ENCODE measurements at places on chromosomes 2 and 18.

DNA sequence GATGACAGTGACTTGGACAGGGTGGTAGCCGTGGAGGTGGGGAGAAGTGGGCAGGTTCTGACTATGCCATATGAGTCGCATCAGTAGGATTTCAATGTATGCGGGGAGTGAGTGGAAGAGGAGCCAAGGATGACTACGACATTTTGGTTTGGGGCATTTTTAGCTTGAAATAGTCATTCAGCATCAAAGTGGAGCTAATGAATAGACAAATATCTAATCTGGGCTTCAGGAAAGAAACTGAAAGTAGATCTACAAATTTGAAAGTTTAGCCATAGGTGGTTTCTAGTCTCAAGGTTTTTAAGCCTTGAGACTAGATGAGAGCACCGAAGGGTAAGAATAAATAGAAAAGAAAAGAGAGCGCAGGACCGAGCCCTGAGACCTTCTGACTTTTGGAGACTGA is 58.3 kb downstream of the FEZ2 start:
- no peak for DNase-seq

DNA sequence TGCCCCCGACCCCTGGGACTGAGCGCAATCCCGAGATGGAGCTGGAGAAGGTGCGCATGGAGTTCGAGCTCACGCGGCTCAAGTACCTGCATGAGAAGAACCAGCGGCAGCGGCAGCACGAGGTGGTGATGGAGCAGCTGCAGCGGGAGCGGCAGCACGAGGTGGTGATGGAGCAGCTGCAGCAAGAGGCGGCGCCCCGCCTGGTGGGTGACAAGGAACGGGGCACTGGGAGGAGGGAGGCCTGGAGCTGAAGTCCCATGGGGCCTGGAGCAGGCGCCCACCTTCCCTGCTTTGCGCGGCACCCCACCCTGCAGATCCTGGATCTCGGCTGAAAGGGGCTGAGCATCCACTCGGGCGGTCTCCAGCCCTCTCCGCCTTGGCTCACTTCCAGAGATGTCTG is 1.2 kb downstream of the TMEM247 start:
- DNase-seq, result no peak

GRCh38 chr2:88808083-88808482 is 116.6 kb downstream of the RPIA start:
- DNase-seq, result no peak

DNA sequence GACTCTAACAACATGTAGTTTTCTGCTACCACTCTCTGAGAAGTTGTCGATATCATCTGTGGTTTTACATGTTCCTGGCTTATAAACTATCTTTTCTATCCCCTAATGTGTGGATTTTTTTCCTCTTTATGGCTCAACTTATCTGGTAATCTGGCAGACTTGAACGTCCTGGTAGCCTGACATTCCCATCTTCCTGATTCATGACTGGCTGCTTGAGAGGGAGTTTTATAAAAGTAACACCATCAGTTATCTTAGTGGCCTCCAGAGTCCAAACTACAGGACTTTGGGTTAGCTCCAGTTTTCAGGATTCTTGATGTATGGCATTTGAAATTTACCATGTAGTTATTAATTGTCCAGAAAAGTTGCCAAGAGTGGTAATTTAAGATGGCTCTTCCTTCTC is 174.0 kb upstream of the GULP1 start:
- no peak for DNase-seq

DNA sequence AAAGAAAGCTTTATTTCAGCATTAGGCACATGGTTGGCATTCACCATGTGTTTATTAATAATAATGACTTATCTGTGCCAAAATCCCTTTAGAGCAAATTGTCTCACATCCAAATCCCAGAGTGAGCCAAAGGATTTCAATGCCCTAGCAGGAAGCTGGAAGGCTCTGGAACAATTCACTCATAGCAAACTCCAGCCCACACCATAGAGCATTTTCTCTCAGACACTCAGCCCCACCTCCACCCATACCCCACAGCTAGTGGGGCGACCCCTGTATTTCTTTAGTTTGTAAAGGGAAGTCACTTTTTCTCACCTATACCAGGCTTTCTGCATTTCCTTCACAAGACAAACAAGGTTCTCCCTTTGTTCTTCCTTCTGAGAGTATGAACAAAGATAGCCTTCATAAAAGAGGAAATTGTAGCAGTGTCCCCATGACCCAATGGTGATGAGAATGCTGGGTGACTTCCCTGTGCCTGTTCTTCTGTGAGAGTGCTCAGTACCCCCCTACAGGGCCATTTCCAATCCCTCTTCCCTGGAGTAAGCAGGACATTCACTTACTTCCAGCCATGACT is 100.1 kb upstream of the APCDD1 start:
- DNase-seq, result no peak

DNA sequence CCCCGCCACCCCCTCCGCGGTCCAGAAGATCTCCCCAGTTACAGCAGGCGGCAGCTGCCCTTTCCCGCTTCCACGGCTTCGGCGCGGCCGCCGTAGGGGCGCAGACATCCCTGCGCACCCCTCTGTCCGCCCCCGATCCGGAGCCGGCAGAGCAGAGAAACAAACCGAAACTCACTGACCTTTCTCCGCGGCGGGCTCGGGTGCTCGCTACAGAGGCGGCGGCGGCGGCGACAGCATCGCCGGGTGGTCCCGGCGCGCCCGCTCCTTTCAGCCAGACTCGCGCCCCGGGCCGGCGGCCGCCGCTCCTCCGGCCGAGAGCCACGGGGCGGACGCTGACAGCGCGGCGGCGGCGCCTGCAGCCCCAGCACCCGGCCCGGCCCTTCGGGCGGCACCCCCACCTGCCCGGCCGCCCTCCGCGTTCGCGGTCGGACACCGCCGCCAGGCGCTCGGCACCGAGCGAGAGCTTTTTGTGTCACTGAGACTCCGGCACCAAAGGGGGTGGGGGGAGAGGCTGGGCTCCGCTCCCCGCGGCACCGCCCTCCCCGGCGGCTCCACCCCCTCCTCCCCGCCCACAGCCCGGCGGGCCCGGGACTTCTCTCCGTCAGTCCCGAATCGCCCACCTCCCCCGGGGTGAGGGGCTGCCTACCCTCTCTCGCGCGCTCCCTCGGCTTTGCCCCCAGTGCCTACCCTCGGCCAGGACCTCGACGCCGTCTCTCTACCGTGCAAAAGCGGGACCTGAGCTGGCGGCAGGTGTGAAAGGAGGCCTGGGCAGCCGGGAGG is 1.4 kb upstream of the RNF152 start:
- DNase-seq, result no peak

- no peak for DNase-seq
Measured at GRCh38 chr2:143284087-143284675, 155.0 kb downstream of the ARHGAP15 start.

- DNase-seq, result no peak
Measured at GRCh38 chr2:186919296-186919695, 70.3 kb upstream of the ZSWIM2 start.

- DNase-seq, result no peak
Measured at GRCh38 chr18:65750389-65751154, at the start of gene CDH7. CDH7 (plus strand) TSS chr18:65751012; CDS start chr18:65762843, 11,831 bp downstream.

DNA sequence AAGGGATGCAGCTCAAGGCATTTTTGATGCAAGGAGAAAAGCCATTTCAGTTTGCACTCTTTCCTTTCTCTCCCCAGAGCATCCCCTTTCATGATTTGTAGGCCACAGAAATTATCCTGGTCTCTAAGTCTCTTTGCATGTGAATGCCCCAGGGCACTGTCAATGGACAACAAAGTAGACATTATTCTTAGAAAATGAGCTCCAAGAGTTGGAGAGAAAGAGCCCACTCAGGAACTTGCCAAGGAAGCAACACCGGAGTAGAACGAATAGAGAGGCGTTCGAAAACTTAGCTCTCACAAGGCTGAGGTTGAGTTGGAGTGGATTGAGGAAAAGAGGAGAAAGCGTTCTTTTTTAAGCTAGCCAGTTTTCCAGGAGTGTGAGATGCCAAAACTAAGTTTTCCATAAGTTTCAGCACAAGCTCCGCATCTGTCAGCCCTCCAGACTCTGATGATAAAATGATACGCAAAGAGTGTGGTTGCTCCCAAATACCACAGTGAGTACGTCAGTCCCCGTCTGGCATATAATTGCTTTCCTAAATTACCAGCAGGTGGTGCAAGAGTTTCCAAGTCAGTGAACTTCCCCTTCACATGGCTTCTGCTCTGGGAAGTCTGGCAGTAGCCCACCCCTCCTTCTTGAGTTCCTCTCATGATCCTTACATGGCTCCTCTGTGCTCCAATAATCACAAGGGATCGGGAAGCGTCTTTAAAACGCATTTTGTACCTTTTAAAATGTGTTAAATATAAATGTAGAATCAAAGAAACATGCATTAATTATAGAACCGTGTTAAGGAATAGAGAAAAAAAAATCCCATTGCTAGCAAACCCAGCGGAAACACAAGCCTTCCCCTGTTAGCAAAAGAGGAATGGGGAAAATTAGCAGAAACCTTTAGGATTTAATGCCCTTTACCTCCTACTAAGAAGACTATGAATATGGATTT is 1060.6 kb upstream of the FANCL start:
- no peak for DNase-seq

- DNase-seq, result peak; percentile 24
Measured at GRCh38 chr2:69581774-69582581, 61.6 kb downstream of the AAK1 start.

DNA sequence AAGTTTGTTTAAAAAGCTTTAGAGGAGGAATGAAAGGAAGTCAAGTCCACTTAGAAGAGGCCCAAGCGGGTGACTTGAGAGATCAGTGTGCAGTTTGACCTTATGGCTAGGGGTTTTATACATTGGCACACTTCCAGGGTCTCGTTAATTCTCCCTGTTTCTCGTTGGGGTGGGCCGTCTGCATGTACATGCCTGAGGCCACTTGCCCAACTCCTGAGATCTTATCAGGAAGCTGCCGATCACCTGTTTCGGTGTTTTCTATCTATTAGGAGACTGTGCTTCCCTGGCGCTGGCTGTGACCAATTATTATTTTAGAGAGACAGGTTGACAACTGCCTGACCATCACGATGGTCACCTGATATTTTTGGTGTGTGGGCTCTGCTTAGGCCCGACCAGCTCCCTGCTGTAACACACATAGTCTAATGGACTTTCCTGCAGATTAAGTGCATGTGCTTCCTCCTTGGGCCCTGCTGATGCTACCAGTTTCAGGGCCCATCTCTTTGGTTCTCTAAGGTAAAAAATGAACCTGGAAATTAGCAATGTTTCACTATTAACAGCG is 31.0 kb upstream of the MSH6 start:
- no peak for DNase-seq

DNA sequence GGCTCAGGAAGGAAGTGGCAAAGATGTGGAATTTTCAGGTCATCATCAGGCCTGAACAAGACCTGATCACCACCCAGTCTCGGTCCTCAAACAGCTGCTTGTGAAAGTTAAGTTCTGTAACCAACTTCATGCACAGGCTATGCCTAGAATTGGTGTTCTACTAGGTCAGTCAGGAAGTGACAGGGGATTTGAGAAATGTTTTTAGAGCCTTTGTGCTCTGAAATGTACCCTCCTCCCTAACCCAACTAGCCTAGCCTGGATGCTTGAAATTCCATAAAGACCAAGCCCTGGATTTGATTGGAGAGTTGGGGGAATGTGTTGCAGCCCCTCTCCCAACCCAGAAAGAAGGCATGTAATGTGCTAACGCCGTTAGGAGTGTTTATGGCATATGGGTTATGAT is 63.3 kb downstream of the TGOLN2 start:
- no peak for DNase-seq

Measured in NK-92 treated with Interleukin-12 subunit alpha and Interleukin-12 subunit beta, amount 100 ng/mL, for 24 hours (cell line).